ENCODE measurements at places on chromosomes 13 and 19.

DNA sequence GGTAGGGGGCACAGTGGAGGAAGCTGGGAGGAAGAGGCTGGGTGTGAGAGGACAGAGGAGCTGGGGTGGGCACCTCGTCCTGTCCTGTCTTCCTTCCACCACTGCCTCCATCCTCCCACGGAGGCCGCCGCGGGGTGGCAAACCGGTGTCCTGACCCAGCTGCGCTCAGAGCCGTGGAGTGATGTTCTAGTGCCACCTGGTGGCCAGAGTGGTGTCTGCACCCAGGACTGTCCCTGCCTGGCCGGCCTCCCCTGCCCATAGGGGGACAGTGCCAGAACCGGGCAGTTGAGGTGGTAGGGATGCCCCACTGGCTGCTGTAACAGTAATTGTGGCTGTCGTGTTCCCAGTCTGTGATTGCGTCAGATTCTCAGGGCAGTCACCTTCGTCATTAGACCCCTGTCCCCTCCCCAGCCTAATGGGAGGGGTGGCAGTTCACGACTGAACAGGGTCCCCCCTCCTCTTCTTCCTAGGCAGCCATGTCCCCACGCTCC lies 11.1 kb upstream of the ARRDC2 start:
- peak; percentile 84 for DNase-seq

DNA sequence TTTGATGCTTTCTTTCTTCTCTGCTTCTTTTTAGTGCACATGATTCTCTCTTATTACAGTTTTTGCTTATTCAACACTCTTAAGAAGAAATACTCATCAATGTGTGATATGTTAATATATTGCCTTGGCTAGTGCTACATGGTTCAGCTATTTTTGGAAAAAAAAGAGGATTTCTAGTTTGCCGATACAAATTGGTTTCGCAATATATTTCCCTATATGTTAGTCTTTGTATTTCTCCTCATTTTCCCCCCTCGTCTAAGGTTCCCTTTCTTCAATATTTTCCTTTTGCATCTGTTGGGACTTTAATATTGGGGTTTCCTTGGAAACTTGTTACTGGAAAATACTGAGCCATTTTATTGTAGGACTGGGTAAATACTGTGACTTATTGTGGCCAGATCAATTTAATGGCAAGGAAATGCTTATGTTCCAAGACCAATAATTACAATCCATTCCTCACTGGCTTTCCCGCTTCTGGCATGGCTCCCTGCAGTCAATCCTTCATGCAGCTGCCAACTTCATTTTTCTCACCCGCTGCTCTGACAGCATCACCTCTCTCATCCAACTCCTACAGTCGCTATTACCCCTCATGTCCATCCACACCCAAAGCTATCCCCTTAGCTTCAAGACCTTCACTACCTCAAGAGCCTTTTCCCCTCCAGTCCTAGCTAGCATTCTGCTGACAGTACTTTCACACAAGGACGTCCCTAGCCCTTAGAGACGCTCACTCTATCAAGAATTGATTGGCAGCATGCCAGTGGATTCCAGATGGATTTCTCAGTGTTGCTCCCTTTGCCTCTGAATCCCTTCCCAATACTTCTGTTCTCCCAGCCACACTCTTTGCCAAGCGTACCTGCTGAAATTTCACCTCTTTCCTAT lies 280.1 kb upstream of the TMTC4 start:
- DNase-seq = no peak

- DNase-seq = no peak
Observed at GRCh38 chr19:38281811-38282566, 17.6 kb downstream of the SPINT2 start.

DNA sequence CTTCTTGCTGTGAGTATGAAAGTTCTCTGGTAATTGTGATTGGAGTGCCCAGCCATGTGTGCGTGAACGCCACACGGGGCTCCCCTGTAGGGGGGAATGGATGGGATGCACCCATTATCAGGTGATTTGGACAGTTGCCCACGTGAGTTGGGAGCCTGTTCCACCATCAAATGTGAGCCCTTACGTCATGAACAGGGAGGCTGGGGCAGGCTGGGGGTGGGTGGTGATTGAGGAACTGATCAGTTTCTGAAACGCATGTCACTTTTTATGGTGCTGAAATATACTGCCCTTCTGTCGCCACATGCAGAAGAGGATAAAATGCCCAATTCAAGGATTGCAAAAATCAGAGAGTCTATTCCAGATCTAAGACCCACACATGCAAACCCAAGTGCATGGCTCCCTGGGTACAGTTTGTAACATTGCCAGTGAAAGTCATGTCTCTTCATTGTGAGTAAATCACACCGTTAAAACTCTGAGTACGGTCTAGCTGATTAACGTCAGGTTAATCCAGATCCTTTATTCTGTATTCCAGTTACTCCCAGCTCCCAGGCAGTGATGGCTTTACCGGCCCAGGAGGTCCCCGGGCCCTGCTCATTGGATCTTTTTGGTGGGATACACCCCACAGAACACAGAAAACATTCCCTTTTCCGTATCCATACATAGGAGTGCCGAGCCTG lies 90.2 kb downstream of the RAB20 start:
- DNase-seq = no peak

DNA sequence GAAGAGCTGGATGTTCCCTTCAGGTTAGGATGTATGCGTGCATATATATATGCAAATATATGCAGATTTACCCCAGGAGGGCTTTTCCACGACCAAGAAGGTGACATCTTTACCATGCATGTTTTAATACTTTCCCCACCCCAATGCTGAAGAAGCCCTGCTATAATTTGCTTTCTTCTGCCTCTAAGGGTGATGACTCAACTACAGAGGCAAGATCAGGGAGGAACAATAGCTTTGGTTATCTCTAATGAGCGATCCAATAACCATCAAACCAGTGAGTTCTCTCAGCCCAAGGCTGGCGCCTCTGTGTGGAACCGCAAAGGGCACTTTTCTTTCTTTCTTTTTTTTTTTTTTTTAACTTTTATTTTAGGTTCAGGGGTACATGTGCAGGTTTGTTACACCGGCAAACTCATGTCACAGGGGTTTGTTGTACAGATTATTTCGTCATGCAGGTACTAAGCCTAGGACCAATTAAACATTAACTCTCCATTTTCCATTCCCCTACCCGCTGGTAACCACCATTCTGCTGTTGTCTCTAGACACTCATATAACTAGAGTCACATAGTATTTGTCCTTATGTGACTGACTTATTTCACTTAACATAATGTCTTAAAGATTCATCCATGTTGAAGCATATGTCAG lies 25.7 kb upstream of the UBE2L5 start:
- DNase-seq = no peak

DNA sequence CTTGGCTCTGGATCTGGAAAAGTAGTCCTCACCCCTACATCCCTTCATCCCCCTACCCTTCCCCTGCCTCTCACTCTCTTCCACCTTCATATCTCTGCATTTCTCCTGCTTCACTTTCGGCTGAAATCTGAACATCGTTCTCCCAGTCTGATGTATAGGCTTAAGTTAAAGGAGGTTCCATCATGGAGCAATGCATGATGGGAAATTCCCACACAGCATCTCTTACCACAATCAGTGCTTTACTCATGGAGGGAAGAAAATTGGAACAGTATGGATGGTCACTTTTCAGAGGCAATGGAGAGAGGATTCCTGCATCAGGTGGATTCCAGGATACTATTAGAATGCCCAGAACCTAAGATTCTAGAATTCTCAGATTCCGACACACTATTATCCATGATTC lies 6.1 kb upstream of the KLK8 start:
- no peak for DNase-seq

DNA sequence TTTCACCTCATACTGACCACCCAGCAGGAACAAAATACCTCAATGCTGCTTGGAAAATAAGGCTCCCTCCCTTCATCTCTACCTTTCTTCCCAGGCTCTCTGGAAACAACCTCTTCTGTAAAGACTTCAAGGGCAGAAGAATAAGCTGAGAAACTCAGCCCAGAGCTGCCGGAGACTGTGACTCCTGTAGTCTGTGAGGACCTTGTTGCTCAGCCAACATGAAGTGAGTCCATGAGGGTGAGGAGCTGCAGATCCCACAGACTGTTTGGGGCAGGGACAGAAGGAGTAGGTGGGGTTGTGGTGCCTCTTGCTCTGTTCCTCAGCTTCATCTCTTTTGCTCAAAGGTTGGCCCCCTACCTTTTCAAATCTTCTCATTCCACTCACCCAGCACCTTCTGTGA lies 7.8 kb downstream of the LILRA5 start:
- DNase-seq = no peak

GRCh38 chr19:30391554-30392551 lies 19.7 kb downstream of the ZNF536 start:
- DNase-seq = no peak
